Activated naive CD8-positive, alpha-beta T cell treated with anti-CD3 and anti-CD28 coated beads, Interleukin-2, amount 10 ng/mL, durations not matched to agents 7 days and 5 days (primary cell): ENCODE measurements at places on chromosomes 4 and X. TPM values are rescaled to one million over a fixed set of nuclear protein-coding genes. Genes with fewer than 3 reads are reported as not detected.

Gene GPR143
- total RNA-seq = not detected

Gene NKX6-1
- not detected for total RNA-seq

Gene ADGRG4
- total RNA-seq = not detected

Gene NR3C2
- 24.4 TPM for total RNA-seq

Gene RENBP
- total RNA-seq = 18.1 TPM

Gene MMRN1
- 0.28 TPM for total RNA-seq

Gene SYNPO2
- 1.2 TPM for total RNA-seq

DNA sequence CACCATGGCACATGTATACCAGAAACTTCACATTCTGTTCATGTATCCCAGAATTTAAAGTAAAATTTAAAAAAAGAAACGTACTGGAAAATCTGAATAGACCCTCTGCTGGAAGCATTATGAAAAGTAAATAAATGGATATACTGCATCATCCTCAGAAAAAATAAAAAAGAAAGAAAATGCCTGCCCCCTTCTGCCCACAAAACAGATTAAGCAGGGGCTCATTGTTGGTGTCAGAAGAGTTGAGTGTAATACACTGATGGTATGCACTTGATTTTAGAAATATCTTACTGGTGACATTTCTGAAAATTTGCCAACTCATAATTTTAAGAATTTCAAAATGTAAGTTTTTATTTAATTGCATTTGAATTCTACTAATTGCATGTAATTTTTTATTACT, 77.8 kb downstream of the LRP2BP start:
- no peaks in the 10 kb centered on the region for H3K27me3 ChIP-seq
- no peak overlapping the region for H3K27ac ChIP-seq
- DNase-seq = no peak

DNA sequence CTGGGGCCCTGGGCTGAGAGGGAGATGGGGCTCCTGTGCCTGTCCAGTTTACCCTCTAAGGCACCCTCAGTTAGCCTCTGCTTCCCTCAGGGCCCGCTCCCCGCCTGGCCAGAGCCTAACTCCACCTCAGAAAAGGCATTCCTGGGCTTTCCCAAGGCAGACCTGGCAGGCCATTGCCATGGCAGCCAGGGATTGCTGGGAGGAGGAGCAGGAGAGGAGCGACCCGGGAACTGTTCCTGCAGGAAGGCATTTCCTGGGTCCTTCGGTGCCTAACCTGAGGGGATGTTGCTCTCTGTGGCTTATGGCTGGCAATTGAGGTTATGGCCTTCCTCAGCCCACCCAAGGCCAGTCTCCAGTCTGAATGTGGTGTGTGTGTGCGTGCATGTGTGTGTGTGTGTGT, 131.3 kb downstream of the PJA1 start:
- no peak overlapping the region for H3K4me3 ChIP-seq
- H3K27me3 ChIP-seq = no peaks in the 10 kb centered on the region
- DNase-seq = no peak
- H3K36me3 ChIP-seq = no peaks in the 10 kb centered on the region
- no peaks in the 10 kb centered on the region for H3K4me1 ChIP-seq

DNA sequence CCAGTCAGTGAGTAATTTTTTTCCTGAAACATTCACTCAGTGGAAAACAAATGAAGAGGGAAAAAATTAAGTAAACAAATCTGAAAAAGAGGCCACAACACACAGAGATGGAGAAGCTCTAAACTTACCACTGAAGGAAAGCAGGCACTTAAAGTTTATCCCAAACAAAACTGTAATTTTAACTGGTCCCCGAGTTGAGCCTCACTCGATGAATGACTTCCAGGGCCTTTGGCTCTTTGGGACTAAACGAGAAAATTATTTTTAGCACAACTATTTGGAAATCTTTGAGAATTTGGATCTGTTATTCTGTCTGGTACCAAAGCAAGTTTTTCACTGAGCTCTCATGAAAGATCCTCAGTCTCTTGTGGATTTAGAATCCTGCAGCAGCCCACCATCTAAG, at the start of gene C1QTNF7:
Gene C1QTNF7 (plus strand): TSS at position 333 of the 400 bp plus-strand sequence. CDS start 7,711 bp downstream, outside the sequence.
- peaks cover 6% of the 10 kb centered on the region for H3K4me1 ChIP-seq
- H3K27ac ChIP-seq = no peak within 1 kb of the TSS
- no peaks in the 10 kb centered on the region for H3K27me3 ChIP-seq
- H3K36me3 ChIP-seq = no peaks in the 10 kb centered on the region
- DNase-seq = no peak

DNA sequence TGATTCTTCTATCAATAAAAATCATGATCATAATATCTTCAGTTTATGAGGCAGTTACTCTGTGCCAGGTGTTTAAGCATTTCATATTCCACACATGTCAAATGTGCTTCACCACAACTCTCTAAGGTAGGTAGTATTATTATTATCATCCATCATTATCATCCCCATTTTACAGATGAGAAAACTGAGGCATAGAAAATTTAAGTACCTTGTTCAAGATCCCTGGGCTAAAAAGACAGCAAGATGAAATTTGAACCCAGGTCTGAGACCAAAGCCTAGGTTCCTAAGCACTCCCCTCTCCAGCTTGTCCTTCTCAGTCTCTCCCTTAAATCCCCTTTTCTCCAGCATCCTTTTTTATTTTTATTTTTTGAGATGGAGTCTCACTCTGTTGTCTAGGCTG, 33.4 kb downstream of the SEPTIN6 start:
- H3K36me3 ChIP-seq = peaks cover 28% of the 10 kb centered on the region
- H3K4me3 ChIP-seq = no peak overlapping the region
- no peak overlapping the region for H3K27ac ChIP-seq
- DNase-seq = no peak

DNA sequence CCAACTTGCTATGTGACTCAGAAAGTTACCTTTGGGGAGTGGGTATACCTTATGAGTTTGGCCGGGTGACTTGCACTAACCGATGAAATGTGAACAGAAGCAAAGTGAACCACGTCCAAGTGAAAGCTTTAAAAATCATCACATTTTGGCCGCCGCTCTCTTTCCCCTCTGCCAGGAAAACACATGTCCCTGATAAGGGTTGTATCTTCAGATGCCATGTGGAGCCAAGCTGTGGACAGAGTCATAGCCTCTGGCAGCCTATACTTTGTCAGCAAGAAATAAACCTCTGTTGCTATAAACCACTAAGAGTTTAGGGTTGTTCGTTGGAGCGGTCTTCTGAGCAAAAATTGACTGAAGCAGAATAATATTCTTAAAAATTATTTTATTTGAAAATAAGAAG, 92.3 kb downstream of the PRDM5 start:
- no peak for DNase-seq
- no peaks in the 10 kb centered on the region for H3K27me3 ChIP-seq

GRCh38 chr4:147533331-147533730, 52.4 kb downstream of the EDNRA start:
- H3K36me3 ChIP-seq = no peaks in the 10 kb centered on the region
- DNase-seq = no peak
- H3K4me1 ChIP-seq = no peaks in the 10 kb centered on the region
- no peak overlapping the region for H3K27ac ChIP-seq
- no peak overlapping the region for H3K4me3 ChIP-seq
- H3K27me3 ChIP-seq = peaks cover 13% of the 10 kb centered on the region

- no peaks in the 10 kb centered on the region for H3K36me3 ChIP-seq
- no peak for DNase-seq
- H3K4me3 ChIP-seq = no peak overlapping the region
These were observed 265.0 kb upstream of the SLITRK2 start for GRCh38 chrX:145552643-145553042.

DNA sequence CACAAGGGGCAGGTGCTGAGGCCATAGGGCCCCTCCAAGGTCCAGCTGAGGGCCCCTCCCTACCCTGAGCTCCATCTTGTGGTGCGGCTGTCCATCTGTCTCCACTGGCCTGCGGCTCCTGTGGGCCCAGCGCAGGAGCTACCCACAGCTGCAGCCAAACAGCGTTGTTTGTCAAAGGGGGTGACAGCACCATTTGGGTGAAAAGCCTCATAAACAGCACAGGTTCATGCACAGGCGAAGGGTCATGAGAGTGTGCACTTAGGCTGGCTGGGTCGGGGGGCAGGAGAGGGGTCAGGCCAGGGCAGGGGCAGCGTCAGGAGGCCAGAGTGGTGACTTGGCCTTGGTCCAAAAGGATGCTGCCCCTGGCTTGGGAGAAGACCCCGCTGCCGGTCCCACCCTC, 32.3 kb downstream of the BLOC1S4 start:
- no peak overlapping the region for H3K27ac ChIP-seq
- H3K4me1 ChIP-seq = peaks cover 9% of the 10 kb centered on the region
- no peak for DNase-seq
- H3K4me3 ChIP-seq = no peak overlapping the region
- no peaks in the 10 kb centered on the region for H3K36me3 ChIP-seq

GRCh38 chr4:140238351-140239056, 84.5 kb upstream of the MAML3 start:
- no peak for DNase-seq
- H3K4me3 ChIP-seq = no peak overlapping the region
- H3K27ac ChIP-seq = no peak overlapping the region
- H3K4me1 ChIP-seq = peaks cover 36% of the 10 kb centered on the region
- no peaks in the 10 kb centered on the region for H3K27me3 ChIP-seq
- H3K36me3 ChIP-seq = no peaks in the 10 kb centered on the region
